ENCODE measurements at places on chromosomes 13 and 19.

DNA sequence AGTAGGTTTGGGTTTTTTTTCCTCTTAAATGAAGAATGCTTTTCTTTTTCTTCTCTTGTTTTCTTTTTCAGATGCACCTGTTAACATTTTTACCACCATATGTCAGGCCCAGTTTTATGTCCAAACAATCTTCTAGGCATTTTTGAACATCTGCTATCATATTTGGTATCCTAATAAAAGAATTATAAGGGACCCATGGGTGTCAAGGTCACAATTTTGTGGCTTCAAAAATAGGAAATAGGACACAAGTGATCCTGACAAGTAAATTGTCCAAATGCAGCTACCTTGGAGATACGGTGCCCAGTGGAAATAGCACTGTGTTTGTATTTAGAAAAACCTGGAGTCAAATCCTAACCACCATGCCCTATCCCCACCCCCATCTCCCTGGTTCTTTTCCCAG, 270.3 kb downstream of the MZT1 start:
- no peak for DNase-seq

DNA sequence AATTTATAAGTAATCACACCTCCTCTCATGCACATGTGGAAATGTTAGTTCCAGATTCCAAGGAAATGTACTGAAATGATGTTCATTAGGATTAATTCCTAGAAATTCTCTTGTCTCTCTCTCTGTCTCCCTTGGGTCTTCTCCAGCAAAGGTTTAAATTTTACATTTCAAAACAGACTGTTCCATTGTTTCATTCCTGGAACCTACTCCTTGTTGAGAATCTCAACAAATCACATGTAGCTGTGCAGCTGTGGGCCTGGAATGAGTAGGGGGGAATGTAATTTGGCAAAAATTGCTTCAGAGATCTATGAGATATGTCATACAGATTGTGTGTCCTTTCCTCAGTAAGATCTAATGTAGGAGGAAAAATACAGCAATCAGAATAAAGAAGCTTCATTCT, 46.2 kb upstream of the RFXAP start:
- DNase-seq: no peak

- no peak for DNase-seq
Observed at GRCh38 chr13:55394470-55394869, 1746.2 kb upstream of the PRR20A start.

DNA sequence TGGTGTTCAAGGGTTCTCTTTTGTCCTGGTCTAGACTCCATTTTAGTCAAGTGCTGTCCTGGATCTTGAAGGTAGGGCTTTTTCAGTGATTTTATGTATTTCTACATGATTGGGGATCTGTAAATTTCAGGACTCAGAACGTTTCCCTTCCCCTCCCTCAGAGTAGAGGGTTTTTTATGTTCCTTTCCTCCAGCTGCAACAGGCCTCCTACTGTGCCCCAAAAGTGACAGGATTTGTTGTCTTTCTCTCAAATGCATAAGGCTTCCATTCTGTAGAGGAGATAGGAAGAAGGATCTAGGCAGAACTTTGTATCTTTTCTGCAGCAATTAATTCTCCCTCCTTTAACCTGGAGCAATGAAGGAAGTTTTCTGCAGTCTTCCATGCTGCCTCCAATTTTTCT, 251.3 kb downstream of the MAB21L1 start:
- no peak for DNase-seq

DNA sequence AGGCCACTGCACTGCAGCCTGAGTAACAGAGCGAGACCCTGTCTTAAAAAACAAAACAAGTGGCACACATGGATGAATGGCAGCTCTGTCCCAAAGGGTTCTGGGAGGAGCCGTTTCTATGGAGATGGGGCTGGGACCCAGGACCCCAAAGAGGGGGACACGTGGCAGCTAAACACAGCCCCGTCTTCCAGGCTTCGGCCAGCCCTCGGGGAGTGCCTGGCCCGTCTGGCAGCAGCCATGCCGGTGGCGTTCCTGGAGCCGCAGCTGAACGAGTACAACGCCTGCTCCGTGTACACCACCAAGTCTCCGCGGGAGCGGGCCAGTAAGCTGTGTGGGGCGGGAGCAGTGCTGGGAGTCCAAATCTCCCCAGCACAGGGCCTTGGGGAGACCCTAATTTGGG, 82.4 kb downstream of the RYR1 start:
- no peak for DNase-seq

- DNase-seq: no peak
Observed at GRCh38 chr19:49857838-49858087, 6.8 kb downstream of the PTOV1 start.

- DNase-seq: no peak
Observed at GRCh38 chr13:77328819-77329132, 1.9 kb upstream of the MYCBP2 start.

GRCh38 chr19:38317104-38317612, 1.4 kb upstream of the YIF1B start:
- DNase-seq: no peak

DNA sequence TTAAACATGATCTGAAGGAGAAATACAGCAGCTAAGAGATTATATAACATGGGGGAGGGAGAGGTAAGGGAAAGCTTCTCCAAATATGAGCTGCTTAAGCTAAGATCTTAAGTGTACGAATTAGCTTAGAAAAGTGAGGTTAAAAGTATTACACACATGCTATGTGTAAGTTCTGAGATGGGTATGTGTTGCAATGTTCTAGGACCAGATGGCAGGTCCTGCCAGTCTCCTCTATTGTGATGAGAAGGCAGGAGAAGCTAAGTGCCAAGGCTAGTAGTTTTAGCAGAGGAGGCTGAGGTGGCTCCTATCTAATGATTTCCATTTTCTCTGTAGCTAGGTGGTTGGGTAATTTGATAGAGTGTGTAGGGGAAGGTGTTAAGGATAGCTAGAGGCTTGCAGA, 57.6 kb downstream of the MICU2 start:
- DNase-seq: no peak

DNA sequence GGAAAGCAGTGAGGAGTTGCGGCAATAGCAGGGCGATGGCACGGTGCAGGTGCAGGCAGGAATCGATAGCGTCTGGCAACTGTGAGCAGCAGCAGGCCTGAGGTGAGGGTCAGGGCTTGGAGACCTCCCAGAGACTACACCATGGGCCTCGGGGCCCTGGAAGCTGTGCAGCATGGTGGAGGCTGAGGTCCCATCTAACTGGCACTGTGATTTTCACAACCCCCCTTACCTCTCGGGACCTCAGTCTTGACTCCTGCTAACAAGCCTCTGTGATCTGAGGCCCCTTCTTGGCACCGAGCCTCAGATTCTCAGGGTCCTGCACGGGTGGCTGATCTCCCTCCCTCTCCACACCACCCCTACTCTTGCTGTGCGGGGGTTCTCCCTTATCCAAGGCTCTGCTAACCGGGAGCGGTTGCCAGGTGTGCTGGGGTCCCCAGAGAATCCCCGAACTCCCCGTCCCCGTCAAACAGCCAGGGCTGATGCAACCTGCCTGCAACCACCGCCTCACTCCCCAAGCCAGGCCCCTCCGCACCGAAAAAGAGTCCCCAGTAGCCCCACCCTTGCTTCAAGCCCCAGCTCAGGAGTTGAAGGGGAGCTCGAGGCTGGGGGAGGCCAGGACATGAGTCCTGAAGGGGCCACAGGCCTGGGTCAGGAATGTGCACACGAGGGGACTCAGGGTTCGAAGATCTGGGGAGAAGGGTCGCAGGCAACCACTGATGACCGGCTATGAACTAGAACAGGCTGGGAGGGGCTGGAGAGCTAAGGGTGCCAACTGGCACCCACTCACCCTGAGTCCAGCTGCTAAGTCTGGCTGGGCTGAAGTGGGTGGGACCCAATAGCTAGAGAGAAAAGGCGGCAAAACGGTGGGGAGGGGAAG, 4.8 kb upstream of the ATF5 start:
- no peak for DNase-seq

- no peak for DNase-seq
Observed at GRCh38 chr19:8371011-8371804, 7.3 kb downstream of the ANGPTL4 start.

DNA sequence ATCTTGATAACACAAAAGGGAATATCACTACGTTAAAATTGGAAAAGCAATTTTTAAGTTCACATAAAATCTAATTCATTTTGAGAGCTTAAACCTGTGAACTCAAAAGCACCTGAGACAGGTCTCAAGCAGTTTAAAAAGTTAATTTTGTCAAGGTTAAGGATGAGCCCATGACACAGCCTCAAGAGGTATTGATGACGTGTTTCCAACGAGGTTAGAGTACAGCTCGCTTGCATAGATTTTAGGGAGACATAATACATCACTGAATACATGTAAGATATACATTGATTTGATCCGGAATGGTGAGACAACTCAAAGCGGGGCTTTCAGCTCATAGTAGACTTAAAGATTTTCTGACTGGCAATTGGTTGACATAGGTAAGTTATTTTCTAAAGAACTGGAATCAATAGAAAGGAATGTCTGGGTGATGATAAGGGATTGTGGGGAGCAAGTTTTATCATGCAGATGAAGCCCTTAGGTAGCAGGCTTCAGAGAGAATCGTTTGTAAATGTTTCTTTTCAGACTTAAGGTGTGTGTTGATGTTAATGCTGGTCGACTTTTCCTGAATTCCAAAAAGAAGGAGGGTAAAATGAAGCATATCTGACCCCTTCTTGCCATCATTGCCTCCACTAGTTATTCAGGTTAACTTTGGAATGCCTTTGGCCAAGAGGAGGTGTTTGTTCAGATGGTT, 2890.6 kb downstream of the PCDH9 start:
- no peak for DNase-seq

GRCh38 chr13:98068521-98068920, 74.4 kb upstream of the FARP1 start:
- no peak for DNase-seq

GRCh38 chr13:44354331-44354730, 19.3 kb upstream of the SERP2 start:
- DNase-seq: no peak

GRCh38 chr13:77544355-77544754, 8.8 kb downstream of the SCEL start:
- no peak for DNase-seq

DNA sequence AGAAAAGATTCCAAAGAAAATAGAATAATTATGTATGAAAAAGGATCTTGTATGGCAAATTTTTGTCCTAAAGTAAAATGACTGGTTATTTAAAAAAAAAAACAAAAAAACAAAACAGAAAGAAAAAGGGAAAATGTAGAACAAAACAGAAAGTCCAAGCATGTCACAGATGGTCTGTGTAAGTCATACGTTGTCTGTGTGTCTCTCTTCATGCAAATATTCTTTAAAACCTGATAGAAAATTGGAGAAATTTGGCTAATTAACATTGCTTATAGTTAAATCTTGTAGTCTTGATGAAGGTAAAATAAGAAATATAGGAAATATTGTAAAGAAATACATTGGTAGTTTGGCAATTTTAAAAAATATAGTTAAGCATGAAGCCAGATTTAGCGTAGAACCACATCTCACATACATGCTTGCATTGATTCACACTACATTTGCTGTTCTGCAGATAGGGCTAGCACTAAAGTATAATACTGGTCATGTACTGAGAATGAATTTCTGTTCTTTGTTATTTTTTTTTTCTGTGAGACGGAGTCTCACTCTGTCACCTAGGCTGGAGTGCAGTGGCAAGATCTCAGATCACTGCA, 58.4 kb downstream of the SPRYD7 start:
- no peak for DNase-seq

- no peak for DNase-seq
Observed at GRCh38 chr19:8877854-8878705, 45.9 kb downstream of the MBD3L1 start.

DNA sequence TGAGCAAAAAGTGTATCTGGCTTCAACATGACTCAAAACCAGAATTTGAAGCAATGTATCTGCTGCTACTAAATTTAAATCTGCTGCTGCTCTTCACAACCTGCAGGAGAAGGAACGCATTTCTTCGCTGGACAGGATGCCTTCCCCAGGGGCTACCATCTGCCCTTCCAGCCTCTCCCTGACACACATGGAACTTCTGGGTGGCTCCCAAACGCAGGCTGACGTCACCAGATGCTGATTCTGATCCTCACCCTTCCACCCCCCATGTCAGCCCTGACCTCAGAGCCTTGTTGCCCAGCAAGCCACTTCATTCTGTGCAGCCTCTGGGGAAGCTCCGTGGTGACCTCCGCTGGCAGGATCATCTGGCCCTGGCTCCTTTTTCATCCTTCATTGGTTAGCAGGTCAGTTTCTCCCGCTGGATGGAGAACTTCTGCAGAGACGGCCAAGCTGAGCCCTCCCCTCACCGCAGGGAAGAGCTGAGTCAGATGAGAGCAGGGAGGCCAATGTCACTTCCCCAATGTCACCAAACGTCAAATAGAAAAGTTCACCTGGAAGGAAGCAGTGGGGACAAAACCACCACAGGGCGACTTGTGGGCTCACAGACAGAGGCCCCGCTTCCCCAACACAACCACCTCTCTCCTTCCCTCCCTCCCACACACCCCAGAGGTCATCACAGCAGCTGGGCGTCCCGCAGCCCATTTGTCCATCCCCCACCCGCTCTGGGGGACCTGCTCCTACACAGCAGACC, 14.0 kb upstream of the RAB20 start:
- DNase-seq: no peak

DNA sequence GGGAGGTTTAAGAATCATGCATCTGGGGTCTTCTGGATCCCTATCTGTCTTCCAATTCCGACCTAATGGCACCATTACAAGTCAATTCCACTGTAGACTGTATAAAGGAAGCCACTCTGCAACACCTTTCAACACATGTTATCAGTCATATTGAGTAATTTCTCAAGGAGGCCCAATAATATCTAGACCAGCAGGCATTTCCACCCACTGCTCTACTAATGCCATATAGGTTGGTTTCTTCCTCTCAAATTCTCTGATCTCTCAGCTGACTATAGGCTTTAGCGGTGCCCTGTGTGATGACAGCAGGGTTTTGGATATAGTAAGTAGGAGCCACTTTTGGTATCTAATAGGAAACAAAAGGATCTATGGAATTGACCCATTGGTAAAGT, 12.4 kb upstream of the ITM2B start:
- no peak for DNase-seq

DNA sequence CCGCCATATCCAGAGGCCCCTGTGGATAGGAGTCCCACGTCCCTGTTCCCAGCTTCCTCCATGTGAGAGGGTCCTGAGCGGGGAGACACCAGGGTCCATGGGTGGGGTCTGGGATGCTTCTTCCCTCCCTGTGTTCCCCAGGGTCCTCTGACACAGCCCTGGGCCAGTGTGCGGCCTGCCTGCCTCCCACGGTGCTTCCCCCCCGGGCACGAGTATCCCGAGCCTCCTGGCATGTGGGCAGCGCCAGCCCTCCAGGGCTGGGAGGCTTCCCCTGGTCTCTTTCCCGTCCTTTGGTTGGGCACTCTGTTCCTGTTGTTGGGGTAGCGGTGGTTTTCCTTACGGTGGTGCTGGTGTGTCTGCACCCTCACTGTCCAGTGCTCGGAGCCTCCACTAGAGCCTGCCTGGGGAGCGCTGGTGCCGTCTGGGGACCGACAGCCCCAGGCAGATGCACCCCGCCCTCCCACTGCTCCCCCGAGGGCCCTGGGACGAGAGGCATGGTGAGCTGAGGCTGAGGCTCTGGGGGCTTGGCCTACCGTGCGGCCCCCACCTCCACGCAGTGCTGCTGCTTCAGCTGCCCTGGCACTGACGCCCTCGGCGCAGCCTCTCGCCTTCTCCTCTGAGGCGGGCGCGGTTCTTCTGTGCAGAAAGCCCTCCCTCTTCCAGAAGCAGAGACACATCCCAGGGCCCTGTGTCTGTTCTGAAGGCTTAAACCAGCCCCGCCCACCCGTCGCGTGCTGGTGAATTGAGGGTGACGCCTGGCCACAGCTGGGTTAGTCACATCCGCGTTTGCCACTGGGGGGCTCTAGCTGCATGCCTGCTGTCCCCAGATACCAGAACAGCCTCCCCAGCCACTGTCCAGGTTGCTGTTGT, 27.9 kb downstream of the PLEKHJ1 start:
- no peak for DNase-seq

GRCh38 chr19:38715555-38715954, 28.7 kb downstream of the CAPN12 start:
- no peak for DNase-seq

GRCh38 chr19:15177269-15178116, 23.3 kb downstream of the NOTCH3 start:
- DNase-seq: peak; percentile 66
